ENCODE measurements at places on chromosomes 3 and 15.

- no peak for DNase-seq
Measured at GRCh38 chr3:66317750-66318376, 97.1 kb downstream of the SLC25A26 start.

- DNase-seq: no peak
Measured at GRCh38 chr3:46214751-46215352, 6.7 kb upstream of the CCR1 start.

DNA sequence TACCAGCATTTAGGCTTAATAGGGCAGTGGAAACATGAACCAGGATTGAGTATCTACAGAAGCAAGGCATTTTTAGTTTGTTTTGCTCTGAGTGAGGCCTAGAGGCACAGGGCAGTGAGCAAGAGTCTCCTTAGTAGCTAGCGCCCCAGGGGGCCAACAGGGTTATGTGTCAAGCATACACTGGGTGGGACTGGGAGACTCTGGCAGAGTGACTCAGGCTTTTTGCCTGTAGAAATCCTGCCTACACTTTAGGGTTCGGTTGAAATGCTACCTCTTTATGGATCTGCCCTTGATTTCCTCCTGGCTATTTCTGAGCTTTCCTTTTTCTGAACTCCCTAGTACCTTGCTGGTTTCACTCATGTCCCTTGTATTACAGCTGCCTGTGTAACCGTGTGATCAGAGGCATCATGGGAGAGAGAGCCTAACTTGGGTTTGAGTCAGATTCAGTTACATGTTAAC, 72.2 kb downstream of the TOP2B start:
- DNase-seq: no peak

- DNase-seq: peak; percentile 92
Measured at GRCh38 chr3:45583021-45583851, 11.3 kb upstream of the LIMD1 start.

GRCh38 chr15:57949374-57949943, 116.1 kb downstream of the ALDH1A2 start:
- no peak for DNase-seq

DNA sequence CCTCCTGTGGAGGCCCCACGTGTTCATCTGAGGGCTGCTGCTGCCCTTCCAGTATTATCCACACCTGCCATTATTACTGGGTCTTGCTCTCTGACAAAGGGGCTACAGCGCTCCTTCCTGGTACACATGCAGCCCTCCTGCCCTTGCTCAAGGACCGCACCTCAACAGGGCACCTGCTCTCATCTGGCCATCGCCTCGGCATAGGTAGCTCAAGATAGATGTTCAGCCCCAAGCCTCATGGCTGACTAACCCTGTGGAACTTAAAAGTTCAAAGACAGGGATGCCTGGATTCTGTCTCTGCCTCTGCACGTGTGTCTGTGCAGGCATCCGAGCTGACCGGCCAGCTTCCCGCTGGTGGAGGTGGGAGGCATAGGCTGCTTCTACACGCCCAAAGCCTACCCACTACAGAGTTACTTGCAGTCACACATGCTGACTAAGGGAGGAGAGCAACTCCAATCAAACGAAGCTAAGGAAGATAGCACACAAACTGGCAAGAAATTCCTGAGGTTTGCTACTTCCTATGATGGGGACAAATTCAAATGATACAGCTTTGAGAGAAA, 152.5 kb upstream of the ATP10A start:
- no peak for DNase-seq

GRCh38 chr3:14583548-14584091, 43.5 kb upstream of the GRIP2 start:
- DNase-seq: no peak

DNA sequence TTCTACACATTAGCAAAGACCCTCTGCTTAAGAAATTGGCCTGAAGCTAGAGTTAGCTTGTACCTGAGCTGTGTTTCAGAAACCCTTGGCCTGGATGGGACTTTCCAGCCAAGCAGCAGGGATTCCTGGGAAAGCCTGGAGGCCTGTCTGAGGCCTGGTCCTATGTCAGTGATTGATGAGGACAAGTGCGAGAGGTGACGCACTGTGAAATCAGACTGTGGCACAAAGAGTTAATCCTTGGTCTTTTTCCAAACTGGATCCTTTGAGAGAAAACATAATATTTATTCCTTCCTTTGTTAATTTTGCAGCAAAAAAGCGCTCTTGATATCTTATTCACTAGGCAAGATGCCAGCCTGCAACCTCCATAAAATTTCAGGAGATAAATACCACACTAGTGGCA, 225.0 kb upstream of the ATP11B start:
- no peak for DNase-seq
